ENCODE measurements at places on chromosomes 2 and 18.

GRCh38 chr2:232873292-232873908 lies 3.3 kb downstream of the SNORC start:
- DNase-seq: peak; percentile 56

DNA sequence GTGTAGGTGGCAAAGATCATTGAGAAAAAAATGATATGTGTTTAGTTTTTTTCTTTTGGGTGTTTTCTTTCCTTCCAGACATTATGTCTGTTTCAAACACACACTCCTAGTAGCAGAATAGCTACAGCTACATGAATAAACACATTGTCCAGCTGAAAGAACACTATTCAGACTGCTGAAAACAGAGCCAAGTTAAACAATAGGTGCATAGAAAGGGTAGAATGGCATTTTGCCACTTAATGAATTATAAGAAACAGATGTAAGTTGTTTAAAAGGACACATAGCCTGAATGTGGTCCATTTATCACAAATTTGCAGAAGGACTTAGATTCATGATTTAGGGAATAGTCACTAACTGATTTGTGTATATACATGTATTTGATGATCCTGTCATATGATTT lies 20.1 kb downstream of the CTLA4 start:
- no peak for DNase-seq

- DNase-seq: no peak
Measured at GRCh38 chr2:41319437-41319836, 728.4 kb upstream of the PKDCC start.

GRCh38 chr2:236702657-236703372 lies 133.2 kb downstream of the ACKR3 start:
- DNase-seq: no peak

- peak; percentile 77 for DNase-seq
Measured at GRCh38 chr2:126657148-126657635, 1.2 kb downstream of the GYPC start.

GRCh38 chr2:6186332-6187151 lies 494.4 kb downstream of the SOX11 start:
- DNase-seq: no peak

- no peak for DNase-seq
Measured at GRCh38 chr18:53952700-53953099, 271.8 kb downstream of the MBD2 start.

GRCh38 chr18:78793313-78794070 lies 186.1 kb upstream of the SALL3 start:
- peak; percentile 22 for DNase-seq

DNA sequence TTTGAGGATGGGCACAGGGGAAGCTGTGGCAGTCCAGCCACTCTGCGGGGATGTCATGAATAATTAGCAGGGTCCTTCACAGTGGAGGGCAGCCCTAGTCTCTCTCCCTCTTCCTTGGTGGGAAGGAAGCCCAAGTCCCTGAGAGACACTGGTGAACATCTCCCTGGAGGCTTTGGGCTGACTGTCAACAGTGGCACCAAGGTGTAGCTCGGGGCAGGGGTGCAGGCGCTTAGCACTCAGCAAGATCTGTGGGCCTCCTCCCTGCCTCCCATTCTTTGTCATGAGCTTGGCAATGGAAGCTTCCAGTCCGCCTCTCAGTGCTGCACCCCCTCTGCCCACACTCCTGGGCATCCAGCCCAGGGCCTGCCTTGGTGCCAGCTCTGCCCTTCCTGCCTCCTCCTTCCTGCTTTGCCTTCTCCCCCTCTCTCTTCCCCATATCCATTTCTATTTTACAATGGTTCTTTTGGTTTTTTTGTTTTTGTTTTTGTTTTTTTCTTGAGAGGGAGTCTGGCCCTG lies 59.4 kb downstream of the STEAP3 start:
- no peak for DNase-seq

- no peak for DNase-seq
Measured at GRCh38 chr2:54000524-54000923, 29.7 kb upstream of the PSME4 start.

- DNase-seq: no peak
Measured at GRCh38 chr2:233411162-233411561, 56.9 kb downstream of the DGKD start.

GRCh38 chr2:25082002-25082622 lies 40.2 kb downstream of the EFR3B start:
- DNase-seq: peak; percentile 43

GRCh38 chr2:20361893-20362292 lies 11.2 kb upstream of the PUM2 start:
- no peak for DNase-seq

DNA sequence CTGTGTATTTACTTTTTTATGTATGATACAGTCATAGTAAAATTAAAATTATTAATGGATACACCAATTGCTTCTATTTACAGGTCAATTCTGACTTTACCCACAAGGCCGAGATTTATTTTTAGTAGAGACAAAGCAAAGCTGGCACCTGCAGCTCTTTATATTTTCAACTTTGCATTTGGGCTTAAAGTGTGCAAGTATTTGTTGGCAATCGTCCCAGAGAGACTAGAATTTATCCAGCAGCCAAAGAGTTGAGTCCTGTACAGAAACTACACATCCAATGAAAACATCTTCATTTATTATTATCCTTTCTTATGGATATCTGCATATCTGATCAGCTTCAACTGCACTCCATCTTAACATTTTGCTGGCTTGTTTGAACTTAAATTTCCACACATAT lies 485.6 kb downstream of the SOX11 start:
- no peak for DNase-seq

DNA sequence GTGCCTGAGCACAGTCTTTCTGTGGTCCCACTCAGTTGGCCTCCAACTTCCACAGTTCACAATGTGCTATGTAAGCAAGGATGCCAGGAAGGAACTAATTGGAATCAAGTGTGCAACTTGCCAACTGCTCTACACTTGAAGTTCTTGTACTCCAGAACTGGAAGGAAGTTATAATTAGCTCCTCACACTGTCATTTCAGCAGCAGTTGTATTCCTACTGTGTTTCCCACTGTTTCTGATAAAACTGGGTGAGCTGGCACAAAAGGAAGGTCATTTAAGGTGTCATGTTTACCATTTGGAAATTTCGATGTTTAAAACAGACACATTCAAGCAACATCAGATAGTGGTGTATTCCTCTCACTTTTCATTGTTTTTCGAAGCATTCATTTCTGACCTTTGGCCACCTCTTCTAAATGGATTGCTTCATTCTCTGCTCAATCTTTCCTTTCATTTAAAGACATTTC lies 84.2 kb downstream of the ANTXR1 start:
- no peak for DNase-seq

GRCh38 chr2:126655500-126656430 lies at the start of gene GYPC:
Gene GYPC (plus strand): TSS chr2:126656158. CDS start chr2:126656264, 106 bp downstream.
- peak; percentile 78 for DNase-seq

DNA sequence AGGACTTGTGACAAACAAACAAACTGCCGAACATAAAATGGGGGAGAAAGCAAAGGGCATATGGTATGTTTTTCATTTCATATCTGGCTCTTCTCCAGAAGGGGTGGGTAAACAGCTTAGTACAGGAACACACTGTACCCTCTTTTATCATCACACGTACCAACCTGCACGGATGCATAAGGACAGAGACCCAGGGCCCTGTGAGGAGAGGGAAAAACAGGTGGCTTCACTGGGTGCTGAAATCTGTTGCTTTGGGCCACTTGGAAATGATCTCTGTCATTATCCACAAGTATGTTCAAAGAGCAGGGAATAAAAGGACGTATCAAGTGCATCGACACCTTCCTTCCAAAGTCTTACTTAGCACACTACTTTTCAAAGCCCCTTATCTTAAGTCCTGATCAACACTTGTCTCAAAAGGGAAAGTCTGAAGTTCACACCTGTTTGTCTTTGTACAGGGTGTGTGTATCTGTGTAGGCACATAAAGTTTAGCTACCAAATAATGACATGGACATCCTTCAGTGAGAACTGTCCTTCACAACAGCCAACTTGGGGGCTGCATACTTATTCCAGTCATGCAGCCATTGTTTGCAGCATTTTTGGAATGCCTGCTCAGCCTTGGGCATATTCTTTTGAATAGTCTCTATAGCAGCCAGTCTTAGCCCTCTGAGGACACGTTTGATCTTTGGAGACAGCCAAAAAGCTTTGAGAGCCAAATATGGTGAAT lies 60.6 kb downstream of the IRS1 start:
- DNase-seq: no peak

DNA sequence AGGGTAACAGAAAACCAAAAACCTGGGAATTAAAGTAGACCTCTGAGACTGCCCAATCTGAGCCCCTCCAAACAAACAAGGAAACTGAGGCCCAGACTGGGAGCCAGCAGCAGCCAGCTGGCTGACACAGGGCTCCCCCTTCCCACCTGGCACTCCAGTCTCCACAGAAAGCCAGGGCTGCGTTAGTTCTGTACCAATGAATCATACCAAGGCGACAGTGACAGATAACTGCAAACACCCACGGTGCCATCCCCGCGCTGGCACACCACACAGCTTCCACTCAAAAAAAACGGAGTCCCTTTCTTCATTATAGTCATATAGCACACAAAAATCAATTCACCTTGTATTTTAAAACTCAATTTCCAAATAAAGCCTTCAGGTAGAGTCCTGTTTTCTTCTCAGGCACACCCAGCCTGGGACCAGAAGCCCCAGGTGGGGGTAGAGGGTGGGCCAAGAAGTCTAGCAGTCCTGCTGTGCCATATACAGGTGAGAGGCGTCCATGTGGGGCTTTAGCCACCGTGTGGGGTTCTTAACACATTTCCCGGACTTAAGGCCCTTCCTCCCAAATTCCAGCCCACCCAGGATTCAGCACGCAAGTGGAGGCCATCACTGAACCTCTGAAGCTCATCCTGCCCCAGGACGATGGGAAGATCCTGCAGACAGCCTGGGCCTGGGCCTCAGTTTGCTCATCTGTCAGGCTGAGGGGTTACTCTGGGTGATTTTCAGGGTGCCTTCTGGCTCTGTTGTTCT lies 1.2 kb downstream of the PER2 start:
- peak; percentile 75 for DNase-seq

DNA sequence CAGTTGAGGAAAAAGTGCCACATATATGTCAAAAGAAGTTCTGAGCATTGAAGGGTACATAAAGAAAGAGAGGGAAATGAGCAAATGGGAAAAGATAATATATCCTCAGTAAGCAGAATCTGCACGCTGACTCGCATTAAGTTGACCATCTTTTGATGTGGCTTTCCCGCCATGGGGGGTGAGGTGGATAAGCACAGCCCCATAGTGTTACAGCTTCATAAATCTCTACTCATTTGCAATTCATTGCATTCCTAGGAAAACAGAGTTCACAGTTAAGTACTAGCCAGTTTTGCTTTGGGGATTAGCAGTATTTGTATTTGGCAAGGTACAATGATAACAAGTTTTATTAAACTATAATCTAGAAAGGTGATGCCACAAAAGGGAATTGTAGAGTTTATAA lies 814.2 kb downstream of the LRP1B start:
- no peak for DNase-seq

DNA sequence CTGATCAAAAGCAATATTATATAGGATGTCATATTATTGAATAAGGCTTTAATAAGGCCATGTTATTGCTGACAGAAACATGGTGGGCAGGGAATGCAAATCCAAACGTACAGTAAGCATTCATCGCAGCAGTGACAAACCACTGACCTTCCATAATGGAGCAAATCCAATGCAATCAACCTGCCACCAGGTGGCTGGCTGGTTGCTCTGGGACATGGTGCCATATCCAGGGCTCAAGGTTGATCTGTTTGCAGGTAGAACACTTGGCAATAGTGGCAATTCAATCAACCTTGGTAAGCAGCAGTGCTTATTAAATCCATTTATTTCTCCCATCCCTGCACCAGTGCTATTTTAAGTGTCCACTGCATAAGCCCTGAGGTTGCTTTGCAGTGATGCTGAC lies 75.4 kb downstream of the CERKL start:
- no peak for DNase-seq

DNA sequence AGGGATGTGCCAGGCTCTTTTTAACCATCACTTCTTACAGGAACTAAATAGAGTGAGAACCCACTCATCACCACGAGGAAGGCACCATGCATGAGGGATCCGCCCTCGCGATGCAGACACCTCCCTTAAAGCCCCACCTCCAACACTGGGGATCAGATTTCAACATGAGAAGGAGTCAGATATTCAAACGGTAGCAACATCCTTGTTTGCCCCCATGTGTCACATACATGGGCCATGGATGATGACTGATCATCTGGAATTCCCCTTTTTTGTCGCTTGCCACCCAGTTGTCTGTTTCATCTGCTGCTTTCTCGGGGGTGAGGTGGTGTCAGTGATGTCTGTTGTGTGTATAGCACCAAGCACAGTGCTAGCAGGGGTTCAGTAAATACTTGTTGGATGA lies 57.9 kb downstream of the NCK2 start:
- DNase-seq: peak; percentile 86

- DNase-seq: no peak
Measured at GRCh38 chr2:145284551-145284950, 764.6 kb upstream of the ZEB2 start.

- DNase-seq: no peak
Measured at GRCh38 chr2:216399621-216400020, 12.7 kb upstream of the SMARCAL1 start.

- no peak for DNase-seq
Measured at GRCh38 chr2:121155502-121156056, 129.4 kb downstream of the TFCP2L1 start.

GRCh38 chr2:13005761-13006335 lies 289.1 kb downstream of the TRIB2 start:
- no peak for DNase-seq

- DNase-seq: no peak
Measured at GRCh38 chr2:96024336-96025193, 10.2 kb downstream of the GPAT2 start.

DNA sequence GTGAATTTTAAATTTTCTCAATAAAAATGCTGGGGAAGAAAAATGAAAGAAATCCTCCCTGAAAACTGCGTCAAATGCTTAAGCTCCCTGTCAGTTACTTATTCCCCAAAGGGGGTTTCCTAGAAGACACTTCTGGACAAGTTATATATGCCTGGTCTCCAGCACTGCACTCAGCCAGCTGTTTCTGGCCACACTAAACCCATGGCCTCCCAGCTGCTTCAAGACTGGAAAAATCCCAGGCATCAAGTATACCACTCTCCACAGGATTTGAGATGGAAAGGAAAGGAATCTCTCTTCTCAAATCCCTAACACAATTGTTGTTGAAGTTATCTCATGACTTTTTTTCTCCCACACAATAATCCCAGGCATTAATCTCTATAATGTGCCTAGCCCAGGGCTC lies 245.7 kb downstream of the NBAS start:
- DNase-seq: no peak

DNA sequence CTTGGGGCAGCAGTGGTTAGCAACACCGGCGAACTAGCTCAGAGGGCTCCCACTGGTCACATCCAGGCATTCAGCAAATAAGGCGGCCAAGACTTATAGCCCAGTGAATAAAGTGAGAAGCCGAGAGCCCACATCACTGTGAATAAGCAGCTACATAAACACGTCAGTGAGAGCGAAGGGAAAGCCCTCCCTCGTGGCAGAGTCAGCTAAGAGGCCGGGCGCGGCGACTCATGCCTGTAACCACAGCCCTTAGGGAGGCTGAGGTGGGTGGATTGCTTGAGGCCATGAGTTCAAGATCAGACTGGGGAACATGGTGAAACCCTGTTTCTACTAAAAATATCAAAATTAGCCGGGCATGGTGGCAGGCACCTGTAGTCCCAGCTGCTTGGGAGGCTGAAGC lies 5.2 kb downstream of the D2HGDH start:
- peak; percentile 85 for DNase-seq

- DNase-seq: no peak
Measured at GRCh38 chr2:34806891-34807290, 1207.8 kb upstream of the FAM98A start.
